WTC11 (cell line): ENCODE measurements at places on chromosomes 5 and 9. TPM values are rescaled to one million over a fixed set of nuclear protein-coding genes. Genes with fewer than 3 reads are reported as not detected.

DNA sequence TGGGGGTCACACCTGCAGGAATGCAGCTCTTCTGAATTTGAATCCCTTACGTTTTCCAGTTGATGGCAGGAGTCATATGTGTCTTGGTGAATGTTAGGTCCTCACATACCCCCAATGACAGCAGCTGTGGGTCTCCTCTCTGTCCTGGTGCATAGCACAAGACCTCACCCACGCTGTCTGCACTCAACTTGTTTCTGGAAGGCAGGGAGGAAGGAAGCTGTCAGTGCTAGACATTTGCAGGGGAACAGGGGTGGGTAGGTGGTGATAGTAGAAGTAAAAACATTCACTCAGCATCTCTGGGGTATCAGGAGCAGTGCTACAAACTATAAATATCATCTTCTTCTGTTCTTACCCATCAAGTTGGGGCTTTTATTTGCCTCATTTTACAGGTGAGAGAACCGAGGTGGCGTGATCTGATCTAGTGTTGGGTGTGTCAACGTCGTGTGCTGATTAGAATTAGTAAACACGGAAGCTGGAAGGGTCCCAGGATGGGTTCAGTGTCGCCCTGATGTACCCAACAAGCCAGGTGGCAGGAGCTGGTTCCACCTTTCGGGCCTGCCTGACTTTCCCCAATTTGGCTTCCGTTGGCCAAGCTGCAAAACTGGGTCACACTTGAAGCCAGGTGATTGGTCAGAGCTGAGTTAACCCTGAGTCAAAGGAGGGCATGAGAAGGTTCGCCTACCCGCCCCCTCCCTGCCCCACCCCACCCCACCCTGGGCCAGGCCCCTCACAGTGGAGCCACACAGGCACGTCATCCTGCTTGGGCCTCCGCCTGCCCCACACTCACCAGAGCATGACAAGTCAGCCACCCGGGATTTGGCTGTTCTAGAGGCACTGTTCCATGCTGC lies 15.8 kb downstream of the ERGIC1 start:
- DNase-seq = no peak

The IL13 gene
- total RNA-seq = not detected in 3 replicates

The TSSK1B gene
- not detected in 3 replicates for total RNA-seq

DNA sequence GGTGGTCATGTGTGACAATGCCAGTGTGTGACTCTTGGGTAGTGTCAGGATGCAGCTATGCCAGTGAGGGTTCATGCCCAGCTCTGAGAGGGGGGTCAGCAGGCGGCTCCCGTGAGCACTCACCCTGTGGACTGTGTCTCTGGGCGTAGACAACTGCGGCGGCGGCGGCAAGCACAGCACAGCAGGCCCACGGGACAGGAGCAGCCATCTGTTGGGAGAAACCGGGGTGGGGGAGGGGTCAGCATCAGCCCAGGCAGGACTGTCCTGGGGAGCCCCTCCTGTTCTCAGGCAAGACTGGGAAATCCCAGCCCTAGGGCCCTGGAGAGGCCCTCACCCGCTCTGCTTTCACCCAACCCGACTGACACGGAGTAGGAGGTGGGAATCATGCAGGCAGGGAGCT lies 20.8 kb downstream of the CNTFR start:
- DNase-seq = no peak

- no peak for DNase-seq
Observed at GRCh38 chr5:86797677-86798076, 179.9 kb downstream of the COX7C start.

DNA sequence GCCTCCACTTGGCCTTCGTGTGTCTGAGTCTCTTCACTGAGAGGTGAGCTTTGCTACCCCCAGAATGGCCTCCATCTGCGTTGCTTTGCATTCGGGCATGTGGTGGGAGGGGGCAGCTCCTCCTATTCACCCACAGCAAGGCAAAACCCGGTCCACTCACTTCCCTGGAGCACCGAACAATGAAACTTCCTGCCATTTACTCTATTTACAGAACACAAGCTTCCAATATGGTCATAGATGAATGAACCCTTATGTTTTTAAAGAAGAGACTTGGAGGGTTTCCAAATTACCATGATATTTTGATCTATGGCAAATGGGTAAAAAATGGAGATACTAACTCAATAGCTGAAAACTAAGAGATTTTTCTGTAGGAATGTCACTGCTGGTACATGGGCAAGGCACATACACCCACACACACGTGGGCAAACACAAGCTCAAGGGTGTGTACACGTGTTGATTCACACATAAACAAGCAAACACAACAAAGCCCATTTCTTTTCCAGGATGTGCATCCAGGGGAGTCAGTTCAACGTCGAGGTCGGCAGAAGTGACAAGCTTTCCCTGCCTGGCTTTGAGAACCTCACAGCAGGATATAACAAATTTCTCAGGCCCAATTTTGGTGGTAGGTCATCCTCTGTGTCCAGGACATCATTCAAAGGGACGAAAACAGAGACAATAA lies 5.2 kb downstream of the GABRP start:
- DNase-seq = no peak

DNA sequence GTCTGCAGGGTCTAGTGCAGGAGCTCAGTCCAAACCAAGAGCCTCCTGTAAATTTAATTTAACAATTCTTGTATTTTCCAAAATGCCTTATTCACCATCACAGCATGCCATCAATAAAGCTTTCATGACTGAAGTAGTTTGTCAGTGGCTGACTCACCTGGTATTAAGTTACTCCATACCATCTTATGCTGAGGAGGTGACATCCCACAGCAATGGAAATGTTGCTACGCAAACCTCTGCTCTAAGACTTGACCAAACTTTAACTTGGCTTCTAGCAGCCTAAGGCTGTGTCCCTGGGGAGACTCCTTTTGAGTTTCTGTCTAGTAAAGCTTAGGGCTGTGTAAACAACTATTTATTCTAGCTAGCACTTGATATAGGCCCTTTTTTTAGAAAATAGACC lies 1231.3 kb upstream of the CDH18 start:
- no peak for DNase-seq

The AFAP1L1 gene
- total RNA-seq = 5.7 to 8.4 TPM (median 6.9 TPM) in 3 replicates

The ENTREP1 gene
- total RNA-seq = 18.7 to 22.4 TPM (median 21.1 TPM) in 3 replicates

The CYLC2 gene
- total RNA-seq = not detected in 3 replicates

The SLC34A1 gene
- not detected in 3 replicates for total RNA-seq

DNA sequence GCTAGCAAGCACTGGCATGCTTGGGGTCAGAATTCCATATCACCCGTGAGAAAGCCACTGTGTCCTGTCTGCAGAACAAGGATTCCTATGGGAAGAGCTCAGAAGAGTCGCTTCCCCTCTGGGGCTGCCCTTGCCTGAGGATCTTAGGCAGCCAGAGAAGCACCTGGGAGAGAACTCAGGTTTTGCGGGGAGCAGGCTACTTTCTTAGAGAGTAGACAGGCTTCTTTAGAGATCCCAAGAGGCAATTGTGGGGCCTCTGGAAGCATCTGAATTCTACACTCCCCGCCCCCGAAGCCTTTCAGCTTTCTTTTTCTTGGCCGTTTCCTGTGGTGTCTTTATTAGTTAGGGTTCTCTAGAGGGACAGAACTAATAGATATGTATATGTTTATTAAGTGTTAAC lies 40.9 kb downstream of the PHF2 start:
- no peak for DNase-seq

GRCh38 chr5:111626473-111627148 lies 114.3 kb upstream of the STARD4 start:
- DNase-seq = peak; percentile 30

- DNase-seq = no peak
Observed at GRCh38 chr5:137392261-137392660, 106.9 kb downstream of the SPOCK1 start.

DNA sequence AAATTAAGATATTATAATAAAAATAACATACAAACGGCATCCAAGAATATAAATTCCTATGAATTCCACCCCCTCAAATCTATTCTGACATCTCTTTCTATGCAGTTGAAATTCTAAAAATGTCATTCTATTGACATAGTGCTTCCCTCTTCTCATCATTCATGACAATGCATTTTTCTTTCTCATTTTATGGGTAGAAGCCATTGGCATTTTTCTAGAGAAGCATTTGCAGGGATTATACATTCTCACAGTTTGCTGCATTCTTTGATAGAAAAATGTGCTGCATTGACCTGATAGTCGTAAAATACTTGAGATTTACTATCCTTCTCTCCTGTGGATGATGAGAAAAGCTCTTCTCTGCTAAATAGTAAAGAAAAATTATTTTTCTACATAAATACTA lies 760.9 kb upstream of the ACO1 start:
- no peak for DNase-seq

GRCh38 chr9:36548454-36548853 lies 24.2 kb upstream of the MELK start:
- DNase-seq = no peak

DNA sequence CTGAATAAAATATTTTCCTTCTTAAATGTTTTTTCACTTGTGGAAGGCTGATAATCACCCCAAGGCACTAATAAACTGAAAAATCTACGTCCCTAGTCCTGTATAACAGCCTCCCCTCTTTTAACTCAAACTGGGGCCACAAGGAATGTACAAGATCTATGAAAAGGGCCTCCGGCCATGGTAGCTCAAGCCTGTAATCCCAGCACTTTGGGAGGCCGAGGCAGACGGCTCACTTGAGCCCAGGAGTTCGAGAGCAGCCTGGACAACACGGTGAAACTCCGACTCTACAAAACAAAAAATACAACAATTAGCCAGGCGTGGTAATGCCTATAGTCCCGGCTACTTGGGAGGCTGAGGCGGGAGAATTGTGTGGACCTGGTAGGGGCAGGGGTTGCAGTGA lies 23.6 kb downstream of the RNF145 start:
- DNase-seq = no peak

The WDR38 gene
- not detected in 3 replicates for total RNA-seq

The CCDC183 gene
- 1.7 to 2.1 TPM (median 2.0 TPM) in 3 replicates for total RNA-seq

- no peak for DNase-seq
Observed at GRCh38 chr9:19116107-19116790, 11.0 kb downstream of the PLIN2 start.

The C5orf52 gene
- not detected in 3 replicates for total RNA-seq

DNA sequence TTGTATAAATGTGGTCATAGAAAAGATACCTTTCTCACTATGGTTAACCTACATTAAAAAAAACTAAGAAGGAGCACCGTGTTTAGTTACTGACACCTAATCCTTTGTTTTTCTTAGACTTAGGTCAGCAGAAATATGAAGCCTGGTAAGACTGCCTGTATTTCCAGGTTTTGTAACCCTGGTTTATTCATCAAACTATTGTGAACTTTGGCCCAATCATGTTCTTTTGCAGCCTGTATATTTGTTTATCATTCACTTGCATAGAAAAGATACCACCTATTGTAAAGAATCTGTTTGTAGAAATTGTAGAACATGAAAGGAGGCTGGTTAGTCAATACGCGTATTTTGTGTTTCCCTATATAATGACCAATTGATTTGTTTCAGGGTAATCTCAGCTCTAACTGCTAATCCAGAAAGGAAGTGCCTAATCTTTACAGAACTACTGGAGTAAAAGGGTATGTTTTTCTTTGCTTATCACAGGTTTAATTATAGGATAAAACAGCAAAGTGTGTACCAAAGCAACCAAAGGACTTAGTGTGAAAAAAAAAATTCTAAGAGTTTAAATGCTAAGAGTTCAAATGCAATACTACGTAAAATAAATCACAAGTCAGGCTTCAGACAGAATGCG lies 103.6 kb downstream of the LURAP1L start:
- no peak for DNase-seq
